ENCODE measurements at places on chromosomes 16 and 17.

DNA sequence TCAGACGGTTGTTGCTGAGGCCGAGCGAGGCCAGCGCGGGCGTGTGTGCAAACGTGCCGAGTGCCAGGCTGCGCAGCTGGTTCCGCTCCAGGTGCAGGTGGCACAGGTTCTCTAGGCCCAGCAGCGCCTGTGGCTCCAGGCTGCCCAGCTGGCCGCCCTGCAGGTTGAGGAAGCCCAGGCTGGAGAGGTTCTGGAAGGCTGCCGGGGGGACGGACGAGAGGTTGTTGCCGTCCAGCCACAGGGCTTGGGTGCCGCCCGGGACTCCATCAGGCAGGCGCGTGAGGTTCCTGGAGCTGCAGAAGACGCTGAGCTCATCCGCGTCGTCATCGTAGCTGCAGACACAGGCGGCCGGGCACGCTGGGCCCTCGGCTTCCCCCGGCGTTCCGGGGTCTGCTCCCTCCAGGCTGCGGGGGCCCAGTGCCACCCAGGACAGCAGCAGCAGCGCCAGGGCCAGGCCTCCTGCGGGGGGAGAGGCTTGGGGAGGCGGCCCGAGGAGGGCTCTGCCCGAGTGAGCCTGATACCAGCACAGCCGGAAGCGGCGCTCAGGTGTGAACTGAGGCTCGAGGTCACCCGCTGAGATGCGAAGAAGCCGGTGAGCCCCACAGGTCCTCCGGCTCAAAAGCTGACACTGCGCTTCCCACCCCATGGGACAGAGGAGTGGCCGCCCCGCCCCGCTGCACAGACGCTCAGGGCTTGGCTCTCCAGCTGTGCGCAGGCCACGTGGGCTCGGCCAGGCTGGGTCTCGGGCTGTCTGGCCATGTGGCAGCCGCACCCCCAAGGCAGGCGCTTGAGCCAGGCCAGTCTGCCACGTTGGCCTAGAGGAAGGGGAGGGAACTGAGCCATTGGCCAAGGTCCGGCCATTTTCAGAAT lies 1.3 kb downstream of the IGFALS start:
- DNase-seq = no peak

DNA sequence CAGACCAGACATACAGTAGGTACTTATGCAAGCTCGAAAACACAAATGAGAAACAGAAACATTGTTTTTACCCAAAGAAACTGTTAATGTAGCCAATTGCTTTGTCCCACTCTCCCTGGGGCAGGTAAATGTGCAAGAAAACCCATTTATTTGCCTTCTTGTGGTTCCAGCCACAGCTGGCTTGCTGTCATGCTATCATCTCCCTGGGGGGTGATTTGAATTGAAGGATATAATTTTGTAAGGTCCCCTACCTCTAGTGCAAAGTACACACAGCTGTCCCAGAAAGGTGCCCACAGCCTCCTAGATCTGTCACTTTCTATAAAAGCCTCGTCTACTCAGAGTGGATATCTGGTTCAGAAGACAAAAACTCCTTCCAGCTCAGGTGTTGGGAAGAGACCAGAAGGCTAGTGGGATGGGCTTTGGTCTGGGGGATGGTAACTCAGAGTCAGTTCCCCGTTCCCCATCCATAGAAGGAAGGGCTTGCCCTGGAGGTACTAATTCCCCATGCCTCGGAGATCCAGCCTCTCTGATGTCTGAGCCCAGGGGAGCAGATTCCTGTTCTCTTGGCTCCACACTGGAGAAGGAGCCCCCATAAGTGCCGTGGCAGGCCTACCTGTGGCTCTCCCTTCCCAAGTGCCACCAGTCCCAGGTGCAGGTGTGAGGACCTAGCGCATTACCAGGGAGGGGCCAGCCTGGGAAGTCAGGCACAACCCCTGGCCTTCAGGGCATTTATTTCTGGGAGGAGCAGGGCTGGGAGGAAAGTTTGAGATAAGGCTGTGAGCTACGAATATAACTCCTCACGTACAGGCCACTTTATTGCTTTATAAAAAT lies 2.4 kb upstream of the PRR15L start:
- DNase-seq = no peak

GRCh38 chr17:78915872-78916632 lies 9.1 kb downstream of the TIMP2 start:
- no peak for DNase-seq

DNA sequence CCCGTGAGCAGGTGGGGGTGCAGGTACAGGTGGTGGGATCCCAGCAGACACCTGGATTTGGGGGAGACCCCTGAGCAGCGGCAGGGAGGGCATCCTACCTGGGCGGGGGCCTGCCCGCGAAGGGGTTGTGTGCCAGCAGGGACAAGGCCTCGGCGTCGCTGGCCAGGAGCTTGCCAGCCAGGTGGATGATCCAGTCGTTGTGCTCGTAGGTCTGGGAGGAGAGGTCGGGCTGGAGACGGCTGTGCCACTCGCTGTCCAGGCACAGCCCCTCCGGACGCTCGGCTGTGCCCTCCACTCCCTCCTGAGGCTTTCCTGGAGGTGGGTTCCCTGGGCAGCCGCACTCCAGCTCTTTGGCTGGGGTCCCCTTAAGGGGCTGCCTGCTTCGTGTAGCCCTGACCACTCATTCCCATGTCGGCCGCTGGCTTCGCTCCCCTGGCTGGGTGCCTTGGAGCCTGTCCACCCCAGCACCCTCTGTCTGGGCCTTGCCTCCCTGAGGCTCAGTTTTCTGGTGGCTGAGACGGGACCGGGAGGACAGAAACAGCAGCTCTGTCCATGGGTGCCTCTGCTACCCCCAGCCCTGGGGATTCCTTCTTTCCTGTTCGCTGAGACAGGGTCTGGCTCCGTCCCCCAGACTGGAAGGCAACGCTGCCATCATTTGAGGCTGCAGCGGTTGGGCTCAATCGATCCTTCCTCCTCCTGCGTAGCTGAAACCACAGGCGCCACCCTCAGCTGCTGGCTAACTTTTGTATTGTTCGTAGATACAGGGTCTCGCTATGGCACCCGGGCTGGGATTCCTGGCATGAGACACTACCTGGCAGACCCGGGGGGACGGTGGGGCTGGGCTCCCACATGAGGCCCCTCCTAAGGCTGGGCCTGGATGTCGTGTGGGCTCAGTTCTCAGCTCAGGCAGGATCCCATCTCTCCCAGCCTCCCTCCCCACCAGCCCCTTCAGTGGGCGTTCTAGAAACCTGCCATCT lies 68.6 kb upstream of the GNG13 start:
- no peak for DNase-seq

- no peak for DNase-seq
These were observed 998 bp upstream of the ABCC3 start for GRCh38 chr17:50633683-50634082.

GRCh38 chr17:57954397-57955182 lies 622 bp downstream of the CUEDC1 start:
- no peak for DNase-seq

DNA sequence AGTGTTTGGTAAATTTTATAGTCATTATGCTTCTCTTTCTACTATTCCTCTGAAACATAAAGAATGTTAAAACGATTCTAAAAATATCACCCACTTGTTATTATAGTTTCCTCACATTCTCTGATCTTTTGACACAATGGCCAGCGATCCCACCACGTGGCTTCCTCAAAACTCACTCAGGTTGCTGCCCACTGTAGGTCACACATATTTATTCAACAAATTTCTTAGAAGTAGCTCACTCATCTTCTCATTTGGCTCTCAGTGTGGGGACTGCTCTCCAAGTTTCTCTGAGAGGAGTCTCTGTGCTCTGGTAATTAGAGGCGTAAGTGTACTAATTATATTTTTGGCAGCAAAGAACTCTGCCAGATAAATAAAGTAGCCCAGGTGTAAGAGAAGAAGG lies 465.4 kb downstream of the CDH11 start:
- DNase-seq = no peak

GRCh38 chr17:79607940-79608623 lies 2.8 kb downstream of the RBFOX3 start:
- no peak for DNase-seq

DNA sequence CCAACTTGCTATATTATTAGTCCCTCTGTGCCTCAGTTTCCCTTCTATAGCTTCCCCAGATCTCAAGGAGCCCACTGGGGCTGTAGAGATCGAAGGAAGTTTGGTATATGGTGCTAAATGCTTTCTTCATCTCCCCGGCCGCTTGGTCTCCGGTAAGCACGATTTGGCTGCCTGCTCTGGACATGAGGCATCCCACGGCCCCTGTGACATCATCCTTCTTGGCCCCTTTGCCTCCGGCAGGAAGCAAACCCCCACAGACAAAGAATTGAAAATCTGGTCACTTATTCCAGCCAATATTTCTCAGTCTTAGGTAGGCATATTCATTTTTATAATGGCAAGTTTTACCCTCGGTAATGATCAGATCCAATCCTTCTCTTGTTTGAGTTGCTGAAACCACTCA lies 65.8 kb downstream of the WSCD1 start:
- DNase-seq = no peak

- DNase-seq = no peak
These were observed 159.2 kb downstream of the CYLD start for GRCh38 chr16:50901062-50901461.

DNA sequence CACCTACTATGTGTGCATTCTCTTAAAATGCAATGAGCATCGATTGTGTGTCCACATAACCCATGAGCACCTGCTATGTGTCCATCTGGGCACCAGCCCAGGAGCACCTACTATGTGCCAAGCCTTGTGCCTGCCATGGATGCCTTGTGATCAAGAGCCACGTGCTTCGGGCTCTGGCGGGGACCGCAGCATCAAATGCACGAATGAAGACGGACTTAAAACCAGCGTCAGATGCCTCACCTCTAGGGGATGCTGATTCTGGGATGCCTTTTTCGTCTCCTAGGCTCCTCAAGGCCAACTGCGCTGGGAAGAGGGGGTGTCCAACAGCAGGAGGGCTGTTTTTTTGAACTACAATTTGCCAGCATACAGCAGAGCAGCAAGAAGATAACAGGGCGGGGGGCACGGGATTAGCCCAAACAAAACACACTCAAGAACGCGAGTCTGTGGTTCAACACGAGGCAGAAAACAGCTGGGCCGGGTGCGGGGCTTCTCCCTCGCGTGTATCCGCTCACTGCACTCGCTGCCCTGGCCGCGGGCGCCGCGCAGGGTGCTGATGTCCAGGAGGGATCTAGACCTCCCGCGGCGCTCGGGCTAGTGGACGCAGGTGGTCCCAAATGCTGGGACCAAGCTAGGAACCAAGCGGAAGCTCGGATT lies 1.2 kb upstream of the GLIS2 start:
- no peak for DNase-seq

DNA sequence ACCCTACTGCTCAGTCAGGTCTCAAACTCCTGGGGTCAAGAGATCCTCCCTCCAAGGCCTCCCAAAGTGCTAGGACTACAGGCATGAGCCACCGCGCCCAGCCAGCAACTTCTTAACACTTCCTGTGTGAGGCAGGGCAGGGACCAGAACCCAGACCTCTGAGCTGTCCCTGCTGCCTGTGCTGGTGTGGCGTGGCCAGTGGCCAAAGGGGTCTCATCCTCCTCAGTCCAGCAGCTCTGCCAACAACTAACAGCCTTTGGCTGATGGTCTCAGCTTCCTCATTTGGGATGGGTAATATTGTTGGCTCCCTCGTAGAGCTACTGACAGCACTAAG lies 1.4 kb upstream of the LLGL1 start:
- no peak for DNase-seq

- DNase-seq = no peak
These were observed 4.2 kb upstream of the KRT24 start for GRCh38 chr17:40707745-40708144.

GRCh38 chr17:1055231-1055630 lies 58.3 kb downstream of the TIMM22 start:
- no peak for DNase-seq

DNA sequence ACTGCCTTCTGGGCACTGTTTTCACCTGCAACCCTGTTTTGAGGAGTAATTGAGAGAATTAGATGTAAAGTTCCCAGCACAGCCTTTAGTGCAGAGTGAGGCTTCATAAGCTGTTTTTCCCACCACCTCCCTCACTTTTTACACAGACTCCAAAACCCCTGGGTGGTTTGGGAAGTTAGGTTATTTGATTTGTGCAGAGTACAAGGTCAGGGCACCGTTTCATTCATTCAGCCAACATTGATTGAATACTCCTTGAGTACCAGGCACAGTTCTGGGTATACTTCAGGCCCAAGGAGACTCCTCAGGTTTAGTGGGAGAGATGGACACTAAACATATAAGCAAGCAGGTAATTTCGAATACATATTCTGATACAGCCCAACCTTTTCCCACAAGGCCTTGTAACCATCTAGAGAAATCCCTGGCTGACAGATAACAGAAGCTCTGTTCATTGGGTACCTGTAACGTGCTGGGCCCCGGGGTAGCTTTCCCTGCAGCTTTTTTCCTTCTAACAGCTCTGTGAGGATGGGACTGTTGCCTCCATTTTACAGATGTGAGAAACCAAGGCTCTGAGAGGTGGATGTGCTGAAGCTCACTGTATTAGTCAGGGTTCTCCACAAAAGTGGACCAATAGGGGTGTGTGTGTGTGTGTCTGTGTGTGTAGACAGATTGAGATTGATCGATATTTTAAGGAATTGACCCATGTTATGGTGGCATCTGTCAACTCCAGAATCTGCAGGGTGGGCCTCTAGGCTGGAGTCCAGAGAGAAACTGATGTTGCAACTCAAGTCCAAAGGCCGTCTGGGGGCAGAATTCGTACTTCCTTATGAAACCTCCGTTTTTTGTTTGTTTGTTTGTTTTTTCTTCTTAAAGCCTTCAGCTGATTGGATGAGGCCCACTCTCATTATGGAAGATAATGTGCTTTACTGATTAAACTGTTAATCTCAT lies 234.7 kb downstream of the SNX29 start:
- no peak for DNase-seq

- no peak for DNase-seq
These were observed 23.9 kb downstream of the NFAT5 start for GRCh38 chr16:69589434-69590269.

DNA sequence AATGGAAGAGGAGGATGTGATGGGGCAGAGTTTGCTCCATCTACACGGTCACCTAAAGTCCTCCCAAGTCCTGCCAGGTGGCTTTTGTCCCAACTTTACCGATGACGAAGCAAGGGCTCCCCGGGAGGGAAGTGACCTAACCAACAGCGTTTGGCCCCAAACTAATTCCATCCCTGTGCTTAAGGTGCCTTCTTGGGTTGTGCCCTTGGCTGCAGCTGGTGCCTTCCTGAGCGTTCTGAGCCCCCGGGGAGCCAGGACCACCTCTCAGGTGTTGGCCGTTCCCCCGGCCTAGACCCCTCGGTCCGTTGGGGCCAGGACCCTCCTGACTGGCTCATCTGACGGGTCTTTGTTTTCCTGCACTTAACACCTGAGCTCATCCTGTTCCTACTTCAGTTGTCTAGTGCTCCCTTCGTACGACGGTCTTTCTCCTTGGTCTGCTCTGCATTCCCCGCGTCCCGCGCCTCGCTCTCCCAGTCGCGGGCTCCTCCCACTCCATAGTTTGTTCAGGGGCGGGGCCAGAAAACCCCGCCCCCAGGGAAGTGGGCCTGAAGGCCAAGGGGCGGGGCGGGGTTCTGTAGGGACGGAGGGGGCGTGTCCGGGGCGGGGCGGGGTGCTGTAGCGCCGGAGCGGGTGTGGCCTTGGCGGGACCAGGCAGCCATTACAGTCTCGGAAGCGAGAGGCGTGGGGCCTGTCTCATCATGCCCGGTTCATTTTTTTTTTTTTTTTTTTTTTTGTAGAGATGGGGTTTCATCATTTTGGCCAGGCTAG lies 822 bp upstream of the ZSCAN10 start:
- DNase-seq = peak; percentile 85
